ENCODE measurements at places on chromosomes 4 and X.

DNA sequence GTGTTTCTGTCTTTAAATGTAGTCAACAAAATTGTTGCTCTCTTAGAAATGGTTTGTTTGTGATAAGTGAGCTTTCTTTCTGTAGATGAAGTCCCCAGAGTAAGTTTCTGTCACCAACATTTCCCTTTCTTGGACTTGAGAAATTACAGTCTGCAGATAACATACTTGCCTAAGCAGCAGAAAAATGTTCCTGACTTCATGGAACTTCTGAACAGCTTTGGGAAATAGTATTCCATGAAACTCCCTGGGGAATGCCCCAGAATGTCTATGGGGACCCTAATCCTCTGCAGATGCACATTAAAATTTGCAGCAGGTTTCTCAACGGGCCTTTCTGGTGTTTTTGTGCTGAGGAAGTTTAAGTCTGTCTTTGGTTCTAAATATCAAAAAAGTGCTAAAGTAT lies 38.6 kb upstream of the NEIL3 start:
- DNase-seq = no peak

DNA sequence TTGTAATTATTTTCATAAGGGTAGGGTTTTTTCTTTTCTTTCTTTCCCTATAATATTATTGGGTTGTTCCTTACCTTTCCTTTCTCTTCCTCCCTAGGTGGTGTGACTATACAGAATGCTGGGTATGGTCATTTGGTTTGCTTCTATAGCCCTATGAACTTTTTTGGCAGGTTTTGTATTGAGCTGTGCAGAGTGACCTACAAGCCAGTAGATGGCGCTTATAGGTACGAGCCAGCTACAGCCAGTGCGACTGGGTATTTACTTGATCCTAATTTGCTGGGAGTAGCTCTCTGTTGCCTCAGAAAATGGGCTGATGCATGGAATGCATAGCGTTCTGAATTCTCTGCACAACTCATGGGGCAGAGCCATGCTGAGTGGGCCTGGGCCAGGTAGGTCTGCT lies 423.3 kb downstream of the MAGEE1 start:
- DNase-seq = no peak

DNA sequence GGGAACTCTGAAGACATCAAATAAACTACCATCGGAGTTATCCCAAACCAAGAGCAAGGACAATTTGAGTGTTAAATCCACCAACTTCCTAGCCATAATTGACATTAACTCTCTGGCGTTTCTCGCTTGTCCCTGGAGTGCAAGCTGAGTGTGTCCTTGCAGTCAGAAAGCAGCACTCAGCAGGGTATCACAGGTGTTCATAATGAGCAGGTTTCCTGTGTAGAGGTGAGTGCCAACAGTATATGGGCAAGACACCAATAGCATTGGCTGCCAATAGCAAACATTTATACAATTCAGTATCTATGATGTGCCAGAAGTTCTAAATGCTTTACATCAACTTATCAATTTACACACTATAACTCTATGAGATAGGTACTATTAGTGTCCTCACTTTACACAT lies 11.2 kb downstream of the BLTP1 start:
- DNase-seq = no peak

DNA sequence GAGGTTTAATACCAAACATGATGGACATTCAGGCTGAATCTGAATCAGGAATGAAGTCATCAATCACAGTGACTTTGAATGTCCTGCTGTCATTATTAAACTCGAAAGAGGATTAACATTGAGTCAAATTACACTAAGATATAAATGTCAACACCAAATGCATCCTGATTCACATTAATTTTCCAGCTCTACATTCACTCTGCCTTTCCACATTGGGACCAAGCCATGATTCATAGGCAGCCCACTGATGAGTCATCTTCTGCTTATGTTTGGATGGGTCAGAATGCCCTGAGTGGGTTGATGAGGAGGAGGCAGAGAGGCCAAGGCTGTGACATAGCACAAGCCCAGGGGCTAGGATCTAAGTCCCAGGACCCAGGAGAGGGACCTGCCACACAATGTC lies 247.6 kb upstream of the RPS6KA3 start:
- no peak for DNase-seq

All from natural killer cell (primary cell).